Neuronal stem cell (in vitro differentiated cells): ENCODE measurements at places on chromosomes 7 and 10.
A peak's percentile ranks its signal among the peaks of the same experiment; 100 is the strongest.

DNA sequence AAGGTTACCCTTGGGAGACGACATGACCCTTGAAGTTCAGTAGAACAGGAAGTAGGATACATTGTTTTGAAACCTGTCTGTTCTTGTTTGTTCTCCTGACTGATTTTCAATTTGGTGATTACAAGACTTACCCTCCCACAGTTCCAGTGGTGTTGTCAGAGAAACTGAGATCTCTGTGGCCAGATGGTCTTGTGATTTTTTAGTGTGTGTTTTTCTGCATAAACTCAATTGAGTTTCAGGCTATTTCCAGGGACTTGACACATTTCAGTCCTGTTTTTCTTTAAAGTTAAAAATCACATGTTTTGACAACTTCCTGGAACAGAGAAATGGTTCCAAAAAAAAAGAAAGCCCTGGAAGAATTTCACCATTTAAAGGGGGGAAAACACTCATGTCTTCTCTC is 22.3 kb downstream of the PIK3CG start:
- DNase-seq = no peak

- DNase-seq = no peak
Measured at GRCh38 chr7:15505761-15506160, 56.1 kb downstream of the AGMO start.

- DNase-seq = no peak
Measured at GRCh38 chr10:34667177-34667576, 147.9 kb downstream of the PARD3 start.

- peak; percentile 88 for DNase-seq
Measured at GRCh38 chr10:31928549-31929260, at the start of gene ARHGAP12. Gene ARHGAP12 (minus strand): TSS chr10:31928831. CDS start chr10:31908855, 19,976 bp downstream.

GRCh38 chr7:103929901-103930311 is 59.6 kb downstream of the RELN start:
- no peak for DNase-seq

- DNase-seq = no peak
Measured at GRCh38 chr10:6351495-6351894, 148.8 kb downstream of the PFKFB3 start.

DNA sequence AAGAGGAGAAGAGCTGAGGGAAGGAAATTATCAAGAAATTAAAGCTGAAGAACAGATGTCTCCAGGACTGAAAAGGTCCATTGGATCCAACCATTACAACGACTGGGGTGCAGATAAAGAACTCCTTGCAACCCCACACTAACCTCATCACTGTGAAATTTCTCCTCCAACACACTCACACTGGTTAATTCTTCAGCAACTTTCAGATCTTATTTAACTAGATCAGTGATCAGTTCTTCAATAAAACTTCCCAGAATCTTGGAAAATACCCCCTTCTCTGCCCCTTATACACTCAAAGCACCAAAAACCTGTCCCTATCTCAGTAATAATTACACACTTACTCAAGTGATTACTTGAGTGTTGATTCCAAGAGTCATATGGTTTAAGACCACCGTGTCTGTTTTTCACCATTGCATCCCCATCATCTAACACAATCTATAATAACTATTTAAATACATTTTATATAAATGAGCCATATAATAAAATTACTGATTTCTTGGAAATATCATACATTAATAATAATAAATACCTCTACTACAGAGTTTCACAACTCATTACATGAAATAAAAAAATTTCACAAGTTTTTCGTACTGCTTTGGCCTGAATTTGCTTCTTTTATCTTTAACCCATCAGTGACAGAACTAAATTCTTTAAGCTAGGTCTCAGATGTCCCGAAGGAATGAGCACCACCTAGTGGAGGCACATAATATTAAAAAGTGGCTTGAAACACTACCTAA is 123.7 kb downstream of the MPP7 start:
- DNase-seq = peak; percentile 50

- DNase-seq = no peak
Measured at GRCh38 chr7:49776994-49777393, 3.6 kb downstream of the VWC2 start.

DNA sequence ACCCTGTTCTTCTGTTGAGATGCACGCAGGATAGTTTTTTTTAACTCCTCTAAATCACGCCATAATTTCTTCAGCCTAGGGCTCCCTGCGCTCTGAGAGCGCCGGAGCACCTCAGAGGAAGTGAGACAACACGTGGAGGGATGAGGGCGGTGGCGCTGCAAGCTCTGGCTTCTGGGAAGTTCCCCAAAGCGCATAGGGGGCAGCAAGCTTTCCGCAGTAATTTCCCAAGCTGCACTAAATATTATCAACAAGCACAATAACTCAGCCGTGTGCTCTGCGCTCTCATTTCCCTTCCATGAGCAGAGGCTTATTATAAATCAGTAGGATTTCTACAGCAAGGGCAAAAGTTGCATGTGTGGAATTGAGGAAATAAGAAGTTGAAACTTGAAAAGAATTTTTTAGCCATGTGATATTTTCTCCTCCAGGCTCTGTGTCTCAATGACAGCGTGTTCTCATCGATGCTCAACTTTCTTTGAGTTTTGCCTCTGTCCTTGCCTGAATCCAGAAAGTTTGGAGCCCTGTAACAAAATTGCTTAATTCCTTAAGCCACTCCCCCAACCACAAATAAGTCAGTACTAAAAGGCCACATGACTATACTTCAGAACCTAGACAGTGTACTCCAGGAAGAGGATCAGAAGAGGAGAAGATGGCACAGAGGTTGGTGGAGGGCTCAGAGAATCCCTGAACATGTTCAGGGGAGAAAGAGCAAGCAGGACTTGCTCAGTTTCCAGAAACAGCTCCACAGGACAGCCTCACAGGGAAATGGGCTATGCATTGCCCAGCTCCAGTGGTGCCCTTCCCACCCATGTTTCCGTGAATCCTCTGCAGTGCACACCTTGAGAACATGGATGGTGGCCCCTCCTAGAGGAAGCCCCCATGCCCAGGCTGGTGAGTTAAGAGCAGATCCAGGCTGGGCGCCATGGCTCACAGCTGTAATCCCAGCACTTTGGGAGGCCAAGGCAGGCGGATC is 221.5 kb upstream of the GHITM start:
- no peak for DNase-seq

DNA sequence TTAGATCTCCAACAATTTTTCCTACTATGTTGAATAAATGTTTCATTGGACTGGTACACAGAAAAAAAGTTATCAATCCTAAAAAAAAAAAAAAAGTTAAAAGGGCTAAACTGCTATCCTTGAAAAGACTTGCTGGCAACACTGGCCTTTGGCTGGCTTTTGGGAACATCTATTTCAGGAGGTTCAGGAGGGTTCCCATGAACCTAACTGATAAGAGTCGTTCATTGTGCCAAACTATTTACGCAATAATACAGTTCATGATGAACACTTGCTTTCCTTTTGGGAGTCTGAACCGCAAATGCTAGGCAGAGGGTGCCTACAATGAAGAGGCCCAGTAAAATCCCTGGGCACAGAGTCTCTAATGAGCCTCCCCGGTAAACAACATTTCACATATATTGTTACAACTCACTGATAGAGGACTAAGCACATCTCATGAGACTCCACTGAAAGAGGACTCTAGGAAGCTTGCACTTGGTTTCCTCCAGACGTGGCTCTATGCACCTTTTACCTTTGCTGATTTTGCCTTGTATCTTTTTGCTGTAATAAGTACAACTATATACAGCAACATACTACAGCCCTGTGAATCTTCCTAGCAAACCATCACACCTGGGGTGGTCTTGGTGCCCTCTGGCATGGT is 45.0 kb downstream of the ZFAND4 start:
- no peak for DNase-seq

- DNase-seq = no peak
Measured at GRCh38 chr10:76311752-76312636, 880.6 kb downstream of the LRMDA start.

- DNase-seq = no peak
Measured at GRCh38 chr7:34108165-34108564, 202.8 kb downstream of the BMPER start.

DNA sequence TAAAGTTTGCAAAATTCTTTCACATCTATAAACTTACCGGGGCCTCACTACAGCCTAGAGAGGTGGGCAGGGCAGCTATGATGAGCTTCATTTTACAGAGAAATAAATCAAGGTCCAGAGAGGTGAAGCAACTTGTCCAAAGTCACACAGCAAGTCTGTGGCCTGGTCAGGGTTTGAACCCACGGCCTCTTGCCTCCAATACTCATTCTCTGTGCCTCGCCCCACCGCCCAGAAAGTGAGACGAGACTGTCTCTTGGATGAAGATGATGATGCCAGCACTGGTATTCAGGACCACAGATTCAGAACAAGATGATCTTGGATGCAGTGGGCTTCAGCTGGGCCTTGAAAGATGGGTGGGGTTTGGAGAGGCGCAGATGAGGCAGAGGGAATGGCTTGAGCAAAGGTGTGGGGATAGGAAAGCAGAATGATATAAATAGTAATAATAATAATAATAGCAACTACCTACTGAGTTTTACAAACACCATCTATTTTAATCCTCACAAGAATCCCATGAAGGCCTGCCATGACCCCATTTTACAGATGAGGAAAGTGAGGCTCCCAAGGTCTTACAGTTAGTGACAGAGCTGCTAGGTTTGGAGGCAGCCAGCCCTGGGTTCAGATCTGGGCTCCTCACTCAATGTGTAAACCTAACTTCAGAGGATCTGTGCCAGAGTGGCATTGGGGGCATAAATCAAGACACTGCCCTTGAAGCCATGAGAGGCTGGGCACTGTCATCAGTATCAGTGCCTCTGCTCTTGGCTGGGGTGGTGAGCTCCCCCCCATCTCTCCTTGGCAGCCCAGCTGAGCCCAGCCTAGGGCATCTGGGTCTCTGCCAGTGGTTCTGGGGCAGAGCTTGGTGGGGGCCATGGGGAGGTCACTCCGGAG is 70.0 kb downstream of the NEURL1 start:
- DNase-seq = no peak

- DNase-seq = no peak
Measured at GRCh38 chr7:91005024-91005423, 259.2 kb upstream of the FZD1 start.

- no peak for DNase-seq
Measured at GRCh38 chr7:69843653-69844052, 245.4 kb downstream of the AUTS2 start.

DNA sequence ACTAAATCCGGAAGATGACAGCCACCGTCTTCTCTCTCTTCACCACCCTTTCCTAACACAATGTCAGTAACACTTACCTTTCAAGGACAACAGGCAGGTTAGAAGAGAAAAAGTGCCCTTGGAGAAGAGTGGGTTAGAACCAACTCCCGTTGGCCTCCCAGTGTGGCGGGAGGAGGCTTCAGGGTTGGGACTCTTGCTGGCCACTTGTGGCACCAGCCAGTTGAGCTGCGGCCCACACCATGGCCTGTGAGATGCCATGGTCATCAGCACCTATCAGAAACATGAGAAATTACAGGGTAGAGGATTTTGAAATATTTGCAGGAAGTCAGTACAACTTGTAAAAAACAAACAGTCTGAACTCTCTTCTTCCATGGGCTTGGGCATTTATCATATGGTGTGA is 93.8 kb downstream of the MKI67 start:
- DNase-seq = no peak

DNA sequence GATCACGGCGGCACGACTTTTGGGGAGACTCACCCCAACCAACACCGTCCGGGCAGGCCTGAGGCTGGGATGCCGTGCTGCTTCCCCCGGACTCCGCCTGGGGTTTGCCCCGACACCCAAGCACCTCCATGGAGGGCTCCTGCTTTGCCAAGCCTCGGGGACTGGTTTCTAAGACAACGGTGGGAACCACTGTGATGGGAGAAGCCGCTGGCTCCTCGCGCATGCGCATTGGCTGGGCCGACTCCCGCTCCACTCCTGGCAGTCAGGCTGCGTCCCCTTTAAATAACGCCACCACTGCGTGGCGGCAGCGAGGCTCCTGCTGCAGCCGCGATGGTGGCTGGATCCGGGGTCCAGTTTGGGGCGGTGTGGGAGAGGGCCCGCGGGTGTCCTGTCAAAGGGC is 201.0 kb downstream of the ZNF716 start:
- no peak for DNase-seq

DNA sequence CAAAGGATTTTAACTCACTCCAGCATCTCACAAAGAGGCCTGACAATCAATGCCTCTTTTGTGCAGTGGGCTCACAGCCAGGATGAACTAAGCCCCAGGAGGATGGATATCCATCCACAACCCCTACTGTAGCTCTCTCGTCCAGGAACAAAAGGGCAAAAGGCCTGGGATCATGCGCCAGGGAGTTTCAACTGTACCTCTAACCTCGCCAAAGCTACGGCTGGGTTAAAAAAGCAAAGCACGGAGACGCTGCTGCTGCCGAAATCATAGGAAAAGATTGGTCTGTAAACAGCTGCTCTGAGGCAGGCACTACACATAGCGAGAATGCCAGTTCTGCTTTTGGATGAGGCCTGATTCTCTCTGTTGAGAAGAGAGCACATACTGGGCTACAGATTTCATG is 32.1 kb downstream of the VSTM4 start:
- DNase-seq = no peak

GRCh38 chr10:118827053-118827452 is 72.3 kb upstream of the CACUL1 start:
- DNase-seq = no peak

DNA sequence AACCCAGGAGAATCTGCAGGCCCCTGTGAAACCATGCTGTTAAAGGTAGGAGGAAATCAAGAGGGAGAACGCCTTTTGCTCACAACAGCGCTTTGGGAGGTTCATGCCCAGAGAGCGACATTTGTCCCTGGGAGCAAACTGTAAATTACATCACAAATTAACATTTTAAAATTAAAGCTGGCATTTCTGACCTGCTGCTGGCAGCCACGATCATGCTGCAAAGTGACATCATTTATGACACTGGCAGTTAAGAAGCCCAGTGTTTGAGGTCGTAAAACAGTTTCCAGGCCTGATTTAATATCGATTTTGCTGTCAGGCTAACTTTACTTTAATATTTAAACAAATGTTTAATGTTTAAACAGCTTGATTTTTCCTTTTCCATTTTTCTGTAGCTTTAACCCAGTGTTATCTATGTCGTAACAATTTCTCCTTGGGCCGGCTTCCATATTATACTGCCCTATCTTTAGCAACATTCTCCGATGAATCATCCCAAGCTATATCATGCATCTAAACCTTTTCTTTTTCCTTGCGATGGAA is 86.5 kb upstream of the NPVF start:
- DNase-seq = no peak

DNA sequence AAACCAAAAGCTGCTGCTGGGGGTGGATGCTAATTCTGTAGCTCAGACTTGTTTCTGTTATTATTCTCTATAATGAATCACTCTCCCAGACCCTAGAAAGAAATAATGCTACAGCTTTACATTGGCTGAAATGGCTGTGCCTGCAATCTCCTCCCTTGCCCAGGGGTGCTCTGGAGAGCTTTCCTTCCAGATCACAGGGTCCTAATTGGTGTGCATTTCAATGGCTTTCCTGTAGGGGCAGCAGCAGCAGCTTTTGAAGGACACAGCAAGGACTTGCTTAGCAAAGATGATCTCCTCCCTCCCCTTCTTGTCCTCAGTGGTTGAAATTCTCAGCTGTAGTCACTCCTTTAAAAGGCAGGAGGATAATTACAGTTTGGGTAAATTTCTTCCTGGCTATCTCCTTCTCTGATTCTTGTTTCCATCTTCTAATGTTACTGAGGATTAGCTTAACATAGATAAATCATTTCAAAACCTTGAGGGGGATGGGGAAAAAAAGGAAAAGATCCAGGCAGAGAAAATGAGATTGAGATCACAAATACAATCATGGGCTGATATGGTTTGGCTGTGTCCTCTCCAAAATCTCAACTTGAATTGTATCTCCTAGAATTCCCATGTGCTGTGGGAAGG is 120.2 kb upstream of the CTTNBP2 start:
- peak; percentile 45 for DNase-seq

- DNase-seq = no peak
Measured at GRCh38 chr10:124155781-124156435, 62.5 kb upstream of the CHST15 start.

GRCh38 chr7:132376361-132377013 is 199.8 kb downstream of the PLXNA4 start:
- DNase-seq = no peak

- DNase-seq = no peak
Measured at GRCh38 chr7:40400525-40400924, 265.7 kb downstream of the SUGCT start.
